Fibroblast of villous mesenchyme (primary cell): ENCODE measurements at places on chromosomes 1 and 21. TPM values are rescaled to one million over a fixed set of nuclear protein-coding genes. Genes with fewer than 3 reads are reported as not detected.

DNA sequence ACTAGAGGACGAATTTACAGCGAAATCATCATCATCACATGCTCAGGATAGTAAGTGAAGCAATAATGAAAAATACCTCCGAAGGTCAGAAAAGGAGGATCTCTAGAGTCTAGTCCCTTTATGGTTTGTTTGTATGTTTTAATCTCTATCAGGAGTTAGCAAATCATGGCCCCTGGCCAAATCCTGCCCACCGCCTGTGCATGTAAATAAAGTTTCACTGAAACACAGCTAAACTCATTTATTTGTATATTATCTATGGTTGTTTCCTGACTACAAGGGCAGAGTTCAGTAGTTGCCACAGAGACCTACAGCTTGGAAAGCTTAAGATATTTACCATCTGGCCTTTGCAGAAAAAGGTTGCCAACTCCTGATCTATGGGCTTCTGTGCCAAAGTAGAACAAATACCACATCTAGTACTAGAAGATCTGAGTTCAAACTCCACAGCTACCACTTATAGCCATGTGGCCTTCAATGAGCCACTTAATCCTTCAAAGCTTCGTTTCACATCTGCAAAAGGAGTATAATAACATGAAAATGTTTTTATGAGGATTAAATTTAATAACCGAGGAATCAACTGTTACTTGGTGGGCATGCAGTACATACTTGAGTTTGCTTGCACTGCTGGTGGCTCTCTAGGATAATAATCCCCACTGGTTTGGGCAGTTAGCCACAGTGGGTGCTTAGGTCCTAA, 94.0 kb upstream of the KIF26B start:
- peak; percentile 99 for DNase-seq

GRCh38 chr21:45283611-45284455, 3.9 kb downstream of the POFUT2 start:
- DNase-seq, result no peak

GRCh38 chr1:64343105-64343822, 126.7 kb upstream of the CACHD1 start:
- peak; percentile 57 for DNase-seq

DNA sequence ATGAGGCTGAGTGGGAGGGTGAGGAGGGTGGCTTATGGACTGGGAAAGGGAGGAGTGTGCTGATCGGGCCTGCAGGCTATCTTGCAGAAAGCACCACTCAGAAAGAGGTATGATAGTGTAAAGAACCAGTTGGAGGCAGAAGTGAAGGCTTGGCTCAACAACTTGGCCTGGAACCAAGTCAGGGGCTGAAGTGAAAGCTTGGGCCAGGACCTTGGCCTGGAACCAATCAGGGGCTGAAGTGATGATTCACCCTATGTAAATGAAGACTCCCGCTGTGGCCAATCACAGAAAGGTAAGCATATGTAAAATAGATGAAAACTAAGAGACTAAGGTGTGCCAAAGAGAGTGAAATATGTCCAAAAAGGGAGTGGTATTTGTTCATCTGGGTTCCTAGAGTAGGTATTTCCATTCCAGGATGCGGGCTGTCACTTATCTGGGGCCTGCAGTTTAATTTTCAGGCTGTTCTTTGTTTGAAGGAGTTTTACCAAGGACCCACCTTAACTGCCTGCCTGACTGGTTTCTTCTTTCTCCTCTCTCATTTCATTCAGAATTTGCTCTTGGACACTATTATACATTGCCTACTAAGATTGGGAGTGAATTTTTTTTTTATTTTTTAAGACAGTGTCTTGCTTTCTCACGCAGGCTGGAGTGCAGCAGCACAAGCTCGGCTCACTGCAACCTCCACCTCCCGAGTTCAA, 5.1 kb upstream of the RFX5 start:
- DNase-seq, result peak; percentile 13

DNA sequence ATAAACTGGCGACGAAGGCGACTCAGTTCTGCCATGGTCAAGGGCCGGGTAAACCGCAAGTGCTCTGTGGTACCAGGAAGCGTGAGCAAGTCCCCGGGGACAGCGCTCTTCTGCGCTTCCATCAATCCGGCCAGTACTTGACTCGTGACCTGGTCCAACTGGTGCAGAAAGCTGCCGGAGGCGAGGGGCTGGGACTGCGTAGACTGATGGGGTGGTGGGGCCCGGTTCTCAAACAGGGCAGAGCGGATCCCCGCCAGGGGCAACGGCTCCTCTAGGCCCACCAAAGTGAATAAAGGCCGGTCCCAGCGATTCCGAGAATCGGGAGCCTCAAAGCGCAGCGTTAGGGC, 852 bp downstream of the KTI12 start:
- DNase-seq, result peak; percentile 77

GRCh38 chr1:160665330-160666078, 18.7 kb upstream of the SLAMF1 start:
- peak; percentile 37 for DNase-seq

GRCh38 chr1:243930822-243931671, 81.0 kb upstream of the AKT3 start:
- DNase-seq, result no peak

DNA sequence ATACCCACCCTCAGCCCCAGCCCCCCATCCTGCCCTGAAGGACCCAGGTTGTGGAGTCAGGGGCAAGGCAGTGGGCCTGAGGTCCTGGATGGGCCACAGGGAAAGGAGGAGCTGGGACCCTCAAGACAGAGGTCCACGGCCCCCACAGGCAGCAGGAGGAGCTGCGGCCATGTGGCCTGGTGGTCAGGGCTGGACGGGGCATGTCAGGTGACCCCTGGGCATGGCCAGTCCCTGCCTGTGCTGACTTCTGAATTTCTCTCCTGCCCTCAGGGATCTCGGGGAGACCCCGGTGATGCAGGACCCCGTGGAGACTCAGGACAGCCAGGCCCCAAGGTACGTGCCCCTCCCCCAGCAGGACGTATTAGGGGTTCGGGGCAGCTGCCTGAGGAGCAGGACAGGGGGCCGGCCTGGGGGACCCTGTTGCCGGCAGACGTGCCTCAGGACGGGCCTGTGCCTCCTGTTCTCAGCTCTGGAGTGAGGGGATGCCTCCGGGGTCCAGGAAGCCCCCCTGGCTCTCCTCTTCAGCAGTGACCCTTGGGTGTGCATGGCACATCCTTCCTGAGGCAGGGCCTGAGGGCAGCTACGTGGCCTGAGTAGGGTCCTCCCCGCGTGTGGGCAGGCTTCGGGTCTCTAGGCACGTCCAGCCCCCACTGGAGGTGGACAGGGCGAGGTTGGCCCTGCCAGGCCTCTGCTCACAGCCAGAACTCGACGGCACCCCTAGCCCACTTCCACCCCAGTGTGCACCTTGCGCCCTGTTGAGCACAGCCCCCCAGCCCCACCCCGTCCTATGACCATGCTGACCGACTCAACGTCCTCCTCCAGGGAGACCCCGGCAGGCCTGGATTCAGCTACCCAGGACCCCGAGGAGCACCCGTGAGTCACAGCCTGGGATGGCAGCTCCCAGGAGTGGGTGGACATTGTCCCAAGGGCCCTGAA, 23.6 kb downstream of the COL6A2 start:
- no peak for DNase-seq

GRCh38 chr1:156676820-156677615, at the start of gene NES:
NES (minus strand) TSS chr1:156677407; CDS start chr1:156677264, 143 bp downstream.
- peak; percentile 54 for DNase-seq

DNA sequence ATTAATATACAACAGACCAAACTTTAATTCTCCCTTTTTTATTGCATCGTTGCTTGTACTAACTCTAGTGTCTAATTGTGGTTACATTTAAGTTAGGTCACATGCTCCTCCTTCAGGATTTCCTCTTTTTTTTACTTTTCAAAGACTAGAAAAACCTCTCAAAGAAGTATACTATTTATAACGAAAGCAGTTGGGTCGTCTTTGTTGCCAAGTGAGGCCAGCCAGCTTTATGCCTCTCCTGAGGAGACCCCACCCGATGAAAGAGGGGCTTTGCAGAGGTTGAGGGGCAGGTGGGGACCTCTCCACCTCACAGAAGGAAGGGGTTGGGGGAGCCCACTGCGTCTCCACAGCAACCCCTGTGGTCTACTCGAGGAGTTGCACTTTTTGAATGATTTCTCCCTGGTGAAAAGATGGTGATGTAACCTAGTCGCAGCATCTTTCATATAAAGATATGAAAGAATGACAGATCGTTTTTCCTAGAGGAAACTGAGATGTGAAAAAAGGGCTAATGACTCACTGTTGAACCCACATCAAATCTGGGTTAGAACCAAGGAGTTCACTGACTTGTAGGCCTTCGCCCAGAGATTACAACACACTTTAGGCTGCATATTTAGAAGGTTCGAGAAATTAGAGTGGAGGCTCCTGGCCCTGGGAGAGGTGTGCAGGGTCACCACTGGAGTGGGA, 6.4 kb downstream of the TGFB2 start:
- DNase-seq, result peak; percentile 74

- peak; percentile 74 for DNase-seq
Observed at GRCh38 chr1:36322786-36323635, 434 bp downstream of the EVA1B start.

- peak; percentile 96 for DNase-seq
Observed at GRCh38 chr1:224623743-224624333, 7.7 kb downstream of the CNIH3 start.

DNA sequence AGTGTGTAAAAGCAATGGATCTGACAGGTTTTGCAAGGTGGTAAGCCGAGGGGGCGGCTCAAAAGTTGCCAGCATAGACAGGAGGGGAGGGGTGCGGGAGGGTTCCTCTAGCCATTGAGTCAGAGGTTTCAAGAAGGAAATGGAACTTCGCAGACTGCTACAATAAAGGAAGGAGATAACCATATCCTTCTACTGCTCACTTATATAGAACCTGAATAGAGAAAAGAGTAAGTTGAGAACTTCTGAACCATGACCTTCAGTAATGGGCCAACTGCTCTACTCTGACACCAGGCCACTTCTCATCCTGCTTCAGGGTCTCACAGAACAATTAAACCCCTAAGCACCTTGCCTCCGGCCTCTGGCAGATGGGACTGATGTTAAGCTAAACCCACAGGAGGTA, 26.3 kb upstream of the BCAR3 start:
- no peak for DNase-seq

GRCh38 chr1:98098473-98098872, 177.6 kb upstream of the DPYD start:
- peak; percentile 66 for DNase-seq

DNA sequence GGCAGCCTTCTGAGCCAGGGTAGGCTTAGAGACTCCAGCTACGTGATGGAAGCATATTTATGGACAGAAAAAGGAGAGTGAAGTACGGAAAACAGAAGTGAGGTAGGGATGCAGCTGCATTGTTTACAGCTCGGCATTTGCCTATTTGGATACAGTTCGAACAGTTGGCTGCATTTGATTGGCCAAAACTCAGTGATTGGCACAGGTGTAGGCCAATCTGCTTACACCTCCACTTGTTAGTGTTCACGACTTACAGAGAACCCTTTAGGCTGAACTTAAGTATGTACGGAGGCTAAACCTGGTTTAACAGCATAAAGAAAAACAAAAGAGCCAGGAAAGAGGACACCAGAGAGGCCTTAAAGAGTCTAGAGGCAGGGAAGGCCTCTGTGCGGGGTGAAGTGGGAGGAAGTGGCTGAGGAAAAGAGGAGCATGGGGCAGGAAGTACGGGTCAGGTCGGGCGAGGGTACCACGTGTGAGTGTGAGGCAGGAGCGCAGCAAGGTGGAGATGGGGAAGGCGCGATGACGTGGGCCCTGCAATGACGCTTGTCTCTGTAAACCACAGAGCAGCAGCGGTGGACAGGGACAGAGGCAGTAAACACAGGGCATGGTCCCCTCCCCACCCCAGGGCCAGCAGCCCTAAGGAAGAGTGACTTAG, 32.0 kb downstream of the RSPH1 start:
- DNase-seq, result peak; percentile 45

- DNase-seq, result peak; percentile 44
Observed at GRCh38 chr1:229629261-229629660, 3.2 kb downstream of the URB2 start.

GRCh38 chr1:222301652-222302051, 246.3 kb downstream of the HHIPL2 start:
- DNase-seq, result no peak

CDK11A gene
- total RNA-seq, result 18.1 and 20.9 TPM in 2 replicates

VSIG8 gene
- under 0.01 TPM in 1 of 2 replicates, not detected in the other for total RNA-seq

LRRC38 gene
- not detected in 2 replicates for total RNA-seq

ADGRL2 gene
- total RNA-seq, result 11.6 and 15.1 TPM in 2 replicates

STUM gene
- total RNA-seq, result under 0.01 TPM in 1 of 2 replicates, not detected in the other

LRRC41 gene
- total RNA-seq, result 106 and 123 TPM in 2 replicates

LCE1A gene
- not detected in 2 replicates for total RNA-seq
